ENCODE measurements at places on chromosomes 16 and 17.

- peak; percentile 68 for DNase-seq
These were observed 1.5 kb upstream of the BAIAP3 start for GRCh38 chr16:1331712-1332617.

- no peak for DNase-seq
These were observed 4.7 kb upstream of the GPRC5C start for GRCh38 chr17:74427048-74427762.

DNA sequence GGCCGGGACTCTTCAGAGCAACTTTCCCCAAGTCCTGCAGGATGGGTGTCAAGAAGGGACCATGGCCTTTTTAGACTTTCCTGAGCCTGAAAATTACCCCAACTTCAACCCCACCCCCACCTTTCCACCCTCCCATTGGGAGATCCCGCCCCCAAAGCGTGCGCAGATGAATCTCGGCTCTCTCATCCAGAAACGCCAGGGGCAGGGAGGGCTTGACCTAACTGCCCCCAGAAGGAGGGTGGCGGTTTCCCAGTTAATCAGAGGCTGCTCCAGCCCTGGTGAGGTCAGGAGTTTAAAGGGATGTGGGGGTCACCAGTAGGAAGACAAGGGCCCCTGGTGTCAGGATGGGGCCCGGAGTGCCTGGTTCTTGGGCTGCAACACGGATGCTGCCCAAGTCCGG, 480 bp downstream of the KIF19 start:
- DNase-seq, result no peak

DNA sequence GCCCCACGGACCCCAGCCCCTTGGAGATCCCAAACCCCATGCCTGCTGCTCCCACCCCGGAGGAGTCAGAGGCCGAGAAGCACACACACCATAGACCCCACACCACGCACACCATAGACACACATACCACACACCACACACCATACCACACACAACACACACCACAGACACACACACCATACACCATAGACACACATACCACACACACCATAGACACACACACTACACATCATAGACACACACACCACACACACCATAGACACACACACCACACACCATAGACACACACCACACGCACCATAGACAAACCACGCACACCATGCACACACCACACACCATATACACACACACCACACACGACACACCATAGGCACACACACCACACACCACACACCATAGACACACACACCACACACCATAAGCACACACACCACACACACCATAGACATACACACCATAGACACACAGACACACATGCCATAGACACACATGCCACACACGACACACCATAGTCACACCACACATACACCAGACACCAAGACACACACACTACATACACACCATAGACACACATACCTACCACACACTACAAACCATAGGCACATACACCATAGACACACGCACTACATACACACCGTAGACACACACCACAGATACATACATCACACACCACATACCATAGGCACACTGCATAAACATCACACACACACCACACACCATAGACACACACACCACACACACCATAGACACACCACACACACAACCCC, 11.3 kb downstream of the TBC1D16 start:
- DNase-seq, result no peak

DNA sequence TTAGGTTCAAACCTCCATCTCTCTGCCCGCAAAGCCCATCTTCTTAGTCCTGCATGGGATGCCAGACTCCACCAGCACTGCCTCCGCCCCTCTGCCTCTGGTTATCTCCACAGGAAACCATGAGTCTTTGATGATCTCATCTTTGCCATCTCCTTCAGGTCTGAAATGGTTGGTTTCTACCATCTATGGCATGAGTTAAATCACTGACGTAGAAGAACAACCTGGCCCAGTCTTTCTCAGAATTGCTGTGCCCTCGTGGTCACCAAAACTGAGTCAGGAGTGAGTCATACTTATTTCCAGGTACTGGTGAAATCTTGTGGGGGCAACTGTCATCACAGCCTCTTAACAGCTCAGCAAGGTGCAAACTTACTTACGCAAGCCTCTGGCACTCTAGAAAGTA, 468.7 kb upstream of the C16orf82 start:
- peak; percentile 62 for DNase-seq

DNA sequence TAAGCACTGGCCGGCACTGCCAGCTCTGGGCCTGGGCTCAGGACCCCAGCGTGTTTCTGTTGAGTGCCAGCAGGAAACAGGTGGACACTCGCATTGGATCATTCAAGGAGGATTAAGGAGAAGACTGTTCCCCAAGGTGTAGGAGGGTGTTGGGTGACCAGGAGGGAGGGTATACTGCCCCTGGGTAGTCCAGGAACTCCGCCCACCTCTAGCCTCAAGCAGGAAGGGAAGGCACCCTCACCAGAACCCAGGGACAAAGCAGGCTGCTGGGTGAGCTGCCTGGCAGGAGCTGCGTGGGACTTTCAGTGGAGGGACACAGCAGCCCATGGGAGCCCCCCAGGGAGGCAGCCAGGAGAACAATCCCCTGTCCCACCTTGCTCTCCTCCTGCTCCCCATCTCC, 7.7 kb upstream of the RAB37 start:
- no peak for DNase-seq
